ENCODE measurements at places on chromosomes 1 and 21.
A peak's percentile ranks its signal among the peaks of the same experiment; 100 is the strongest.

- DNase-seq, result no peak
- H3K27me3 ChIP-seq, result no peaks in the 10 kb centered on the region
- H3K4me3 ChIP-seq, result no peak overlapping the region
- H3K27ac ChIP-seq, result no peak overlapping the region
- no peaks in the 10 kb centered on the region for H3K36me3 ChIP-seq
These were observed 142.3 kb downstream of the TRIM33 start for GRCh38 chr1:114368560-114369255.

DNA sequence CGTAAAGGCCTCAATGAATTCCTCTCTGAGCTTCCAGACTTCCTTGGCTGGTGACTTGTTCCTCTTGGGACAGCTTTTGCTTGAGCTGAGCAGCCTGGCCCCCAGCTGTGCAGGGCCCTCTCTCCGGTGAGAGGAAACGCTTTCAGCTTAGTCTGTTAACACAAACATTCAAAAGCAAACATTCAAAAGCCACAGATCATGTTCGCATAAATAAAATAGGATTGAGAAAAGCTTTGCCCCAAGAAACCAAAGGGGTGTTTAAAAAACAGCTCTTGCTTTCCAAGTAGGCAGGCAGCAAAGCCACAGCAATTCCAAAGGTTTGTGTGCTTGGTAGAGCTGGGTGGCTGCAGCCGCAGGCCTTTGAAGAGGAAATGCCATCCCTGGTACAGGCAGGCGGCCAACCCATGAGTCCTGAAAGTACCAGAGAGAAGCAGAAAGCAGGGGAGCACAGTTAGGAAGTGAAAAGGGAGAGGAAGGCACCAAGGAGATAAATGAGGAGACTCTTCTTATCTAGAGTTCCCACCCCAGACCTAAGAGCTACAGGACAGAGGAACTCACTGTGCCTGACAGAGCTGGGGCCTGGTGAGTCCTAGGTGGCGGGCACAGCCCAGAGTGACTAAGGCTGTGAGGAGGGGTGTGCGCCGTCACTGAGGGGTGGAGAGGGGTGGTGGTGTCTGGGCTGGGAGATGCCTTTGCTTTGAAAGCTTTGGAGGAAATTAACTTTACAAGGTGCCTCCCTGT lies 48.4 kb downstream of the CCN1 start:
- no peaks in the 10 kb centered on the region for H3K27me3 ChIP-seq
- H3K36me3 ChIP-seq, result no peaks in the 10 kb centered on the region
- no peak overlapping the region for H3K4me3 ChIP-seq
- peak overlapping the region; percentile 68 for H3K27ac ChIP-seq

- no peak for DNase-seq
- no peaks in the 10 kb centered on the region for H3K36me3 ChIP-seq
- no peaks in the 10 kb centered on the region for H3K4me1 ChIP-seq
These were observed 18.4 kb downstream of the ATP1A4 start for GRCh38 chr1:160169553-160170399.

- no peak for DNase-seq
- no peak overlapping the region for H3K4me3 ChIP-seq
- peaks cover 9% of the 10 kb centered on the region for H3K36me3 ChIP-seq
- H3K4me1 ChIP-seq, result peaks cover 45% of the 10 kb centered on the region
- no peaks in the 10 kb centered on the region for H3K27me3 ChIP-seq
These were observed 10.9 kb upstream of the UBR4 start for GRCh38 chr1:19220991-19221390.

GRCh38 chr1:17914131-17914530 lies 159.0 kb downstream of the ACTL8 start:
- no peak overlapping the region for H3K27ac ChIP-seq
- H3K36me3 ChIP-seq, result no peaks in the 10 kb centered on the region
- H3K4me1 ChIP-seq, result no peaks in the 10 kb centered on the region
- no peak for DNase-seq
- no peak overlapping the region for H3K4me3 ChIP-seq

DNA sequence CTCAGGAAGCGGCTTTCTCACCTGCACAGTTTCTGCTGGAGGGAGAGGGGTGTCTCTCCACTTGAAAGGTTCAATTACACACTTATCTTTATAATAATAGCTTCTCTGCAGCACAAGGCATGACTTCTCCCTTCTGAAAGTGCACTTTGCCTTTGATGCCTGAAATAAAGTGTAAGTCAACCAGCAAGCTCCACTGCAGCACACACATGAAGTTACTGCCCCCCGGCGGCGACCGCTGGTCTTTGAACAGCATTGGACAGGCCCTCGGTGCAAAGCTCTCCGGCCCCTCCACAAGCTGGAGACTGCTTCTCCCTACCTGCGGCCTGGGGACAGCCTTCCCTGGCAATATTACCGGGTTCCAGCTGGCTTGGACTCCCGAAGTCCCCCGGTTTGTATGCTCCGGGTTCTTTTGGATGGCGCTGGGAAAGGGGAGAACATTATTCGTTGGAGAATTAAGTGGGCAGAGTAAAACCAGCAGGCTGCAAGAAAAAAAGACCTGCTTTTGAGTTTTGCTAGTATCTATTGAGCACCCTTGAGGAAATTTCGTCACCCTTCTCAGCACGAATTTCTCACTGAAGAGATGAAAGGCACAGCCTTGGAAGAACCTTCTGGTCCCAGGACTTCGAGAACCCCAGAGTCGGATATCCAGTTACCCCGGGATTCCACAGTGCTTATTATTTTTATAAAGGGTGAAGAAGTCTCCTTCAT lies 11.8 kb downstream of the RCAN1 start:
- H3K36me3 ChIP-seq, result no peaks in the 10 kb centered on the region
- no peak overlapping the region for H3K4me3 ChIP-seq
- no peaks in the 10 kb centered on the region for H3K4me1 ChIP-seq
- peak; percentile 87 for DNase-seq
- H3K27ac ChIP-seq, result no peak overlapping the region

DNA sequence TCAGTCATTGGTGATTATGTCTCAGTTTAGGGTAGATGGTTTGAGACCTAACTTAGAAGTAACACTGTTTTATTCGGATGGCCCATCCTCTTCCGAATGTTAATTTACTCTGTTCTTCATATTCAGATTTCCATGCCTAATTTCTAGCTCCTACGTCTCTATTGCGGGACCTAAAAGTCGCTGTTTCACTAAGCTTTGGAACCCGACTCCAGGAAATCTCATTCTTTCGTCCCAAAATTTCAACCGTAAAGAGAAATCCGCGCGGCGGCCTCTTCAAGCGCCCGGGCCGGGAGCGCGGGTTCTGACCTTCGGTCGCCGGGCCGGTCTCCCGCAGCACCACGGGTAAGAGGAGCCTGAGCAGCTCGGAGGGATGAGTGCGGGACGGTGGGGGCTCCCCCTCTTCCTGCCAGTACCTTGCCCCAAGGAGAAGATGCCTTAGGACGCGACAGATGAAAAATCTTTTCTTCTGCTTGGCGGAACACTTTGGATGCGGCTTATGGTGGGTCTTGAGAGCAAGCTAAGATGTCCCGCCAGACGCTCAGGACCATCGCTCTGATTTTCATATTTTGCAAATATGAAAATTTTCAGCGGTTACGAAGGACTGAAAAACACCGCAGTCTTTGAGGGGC lies 128.7 kb downstream of the PPIAL4G start:
- H3K4me1 ChIP-seq, result no peaks in the 10 kb centered on the region
- no peak overlapping the region for H3K27ac ChIP-seq
- no peaks in the 10 kb centered on the region for H3K36me3 ChIP-seq
- H3K27me3 ChIP-seq, result peaks cover 3% of the 10 kb centered on the region
- H3K4me3 ChIP-seq, result no peak overlapping the region

DNA sequence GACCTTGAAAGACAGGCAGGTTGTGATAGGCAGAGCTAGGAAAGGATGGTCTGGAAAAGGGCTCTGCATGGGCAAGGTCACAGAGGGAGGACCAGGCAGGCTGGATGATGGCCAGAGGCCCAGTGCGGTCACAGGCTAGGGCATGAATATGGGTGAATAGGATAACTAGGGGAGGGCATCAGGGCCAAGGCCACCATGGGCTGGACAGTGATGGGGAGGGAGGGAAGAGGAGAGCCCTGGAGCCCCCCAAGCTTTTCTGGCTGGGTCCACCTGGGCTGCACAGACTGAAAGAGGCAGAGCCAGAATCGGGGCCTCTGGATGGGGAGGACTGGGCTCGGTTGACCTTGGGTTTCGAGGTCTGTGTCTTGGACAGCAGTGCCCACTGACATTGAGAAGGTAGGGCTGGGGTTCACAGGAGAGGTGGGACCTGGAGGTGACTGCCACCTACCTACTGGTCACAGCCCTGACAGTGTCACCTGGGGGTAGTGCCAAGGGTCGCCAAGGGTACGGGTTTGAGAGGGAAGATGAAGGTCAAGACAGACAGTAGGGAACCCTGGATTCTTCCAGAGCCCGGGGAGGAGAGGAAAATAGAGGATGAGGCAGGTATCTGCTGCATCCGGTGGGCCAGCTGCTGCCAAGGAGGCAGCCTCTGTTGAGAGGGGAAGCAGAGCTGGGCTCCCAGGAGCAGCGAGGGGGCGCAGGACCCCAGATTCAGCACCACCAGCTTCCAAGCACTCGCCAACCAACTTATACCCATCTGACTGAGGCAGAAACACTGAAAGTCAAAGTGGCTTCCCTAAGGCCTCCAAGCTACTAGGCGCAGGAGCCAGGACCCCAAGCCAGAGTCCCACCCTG lies 6.1 kb upstream of the NPHP4 start:
- no peaks in the 10 kb centered on the region for H3K4me1 ChIP-seq
- H3K27me3 ChIP-seq, result peaks cover 25% of the 10 kb centered on the region
- no peak overlapping the region for H3K4me3 ChIP-seq
- no peaks in the 10 kb centered on the region for H3K36me3 ChIP-seq
- H3K27ac ChIP-seq, result no peak overlapping the region

- no peaks in the 10 kb centered on the region for H3K36me3 ChIP-seq
- DNase-seq, result no peak
These were observed 39.7 kb downstream of the DDX20 start for GRCh38 chr1:111795401-111795800.

- peak; percentile 39 for DNase-seq
- no peak overlapping the region for H3K4me3 ChIP-seq
- H3K36me3 ChIP-seq, result no peaks in the 10 kb centered on the region
- H3K27ac ChIP-seq, result no peak overlapping the region
- no peaks in the 10 kb centered on the region for H3K4me1 ChIP-seq
- H3K27me3 ChIP-seq, result no peaks in the 10 kb centered on the region
These were observed 302.6 kb upstream of the RRP15 start for GRCh38 chr1:217982331-217983050.

DNA sequence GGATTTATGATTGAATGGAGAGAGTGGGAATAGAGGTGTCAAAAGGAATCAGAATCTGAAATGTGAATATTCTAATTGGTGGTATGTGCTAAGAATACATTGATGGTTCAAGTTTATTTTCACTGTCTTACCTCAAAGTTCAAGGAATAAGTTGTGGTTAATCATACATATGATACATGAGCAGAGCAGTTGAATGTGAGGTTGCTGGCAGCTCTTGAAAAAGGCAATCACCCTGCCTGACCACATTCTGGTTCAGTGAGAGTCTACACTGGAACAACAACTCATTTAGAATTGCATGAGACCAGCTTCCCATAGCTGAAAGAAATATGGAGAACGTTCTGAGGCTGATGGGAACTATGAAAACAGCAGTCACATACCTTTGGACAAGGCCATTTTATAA lies 68.3 kb upstream of the ARHGAP29 start:
- no peak for DNase-seq
- H3K4me1 ChIP-seq, result peaks cover 5% of the 10 kb centered on the region
- no peak overlapping the region for H3K27ac ChIP-seq
- no peak overlapping the region for H3K4me3 ChIP-seq
- H3K36me3 ChIP-seq, result no peaks in the 10 kb centered on the region

- no peak overlapping the region for H3K27ac ChIP-seq
- no peak for DNase-seq
- no peak overlapping the region for H3K4me3 ChIP-seq
These were observed 51.1 kb upstream of the RGS21 start for GRCh38 chr1:192265516-192266173.

DNA sequence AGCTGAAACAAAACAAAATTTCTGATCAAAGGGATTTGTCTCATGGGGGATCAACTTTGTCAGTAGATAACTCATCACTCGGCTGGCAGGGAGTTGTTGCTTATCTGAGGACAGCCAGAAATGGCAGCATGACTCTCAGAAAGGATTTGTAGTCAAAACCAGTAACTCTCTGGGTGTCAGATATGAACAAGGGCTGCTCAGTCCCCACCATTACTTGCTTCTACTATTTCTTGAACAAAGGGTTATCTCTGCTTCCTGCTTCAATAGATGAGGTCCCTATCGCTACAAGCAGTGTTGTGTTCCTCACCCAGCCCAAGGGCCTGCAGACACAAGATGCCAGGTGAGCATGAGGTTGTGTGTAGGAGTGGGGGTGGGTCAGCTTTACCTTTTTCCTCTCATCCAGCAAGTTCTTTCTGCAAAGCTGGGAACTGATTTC lies 116.2 kb downstream of the PTBP2 start:
- H3K27me3 ChIP-seq, result no peaks in the 10 kb centered on the region
- no peaks in the 10 kb centered on the region for H3K4me1 ChIP-seq
- no peak for DNase-seq
- no peak overlapping the region for H3K4me3 ChIP-seq
- no peak overlapping the region for H3K27ac ChIP-seq

GRCh38 chr1:16338961-16339360 lies 13.3 kb downstream of the FBXO42 start:
- no peaks in the 10 kb centered on the region for H3K36me3 ChIP-seq
- no peaks in the 10 kb centered on the region for H3K27me3 ChIP-seq
- peaks cover 38% of the 10 kb centered on the region for H3K4me1 ChIP-seq
- DNase-seq, result no peak
- H3K27ac ChIP-seq, result no peak overlapping the region

GRCh38 chr1:161987303-161987702 lies 36.4 kb downstream of the OLFML2B start:
- no peak overlapping the region for H3K4me3 ChIP-seq
- H3K27ac ChIP-seq, result no peak overlapping the region
- H3K27me3 ChIP-seq, result no peaks in the 10 kb centered on the region
- H3K4me1 ChIP-seq, result no peaks in the 10 kb centered on the region

- H3K4me3 ChIP-seq, result no peak overlapping the region
- no peak overlapping the region for H3K27ac ChIP-seq
- no peaks in the 10 kb centered on the region for H3K36me3 ChIP-seq
- no peaks in the 10 kb centered on the region for H3K4me1 ChIP-seq
- no peak for DNase-seq
These were observed 21.0 kb downstream of the C1orf87 start for GRCh38 chr1:60052601-60053000.

DNA sequence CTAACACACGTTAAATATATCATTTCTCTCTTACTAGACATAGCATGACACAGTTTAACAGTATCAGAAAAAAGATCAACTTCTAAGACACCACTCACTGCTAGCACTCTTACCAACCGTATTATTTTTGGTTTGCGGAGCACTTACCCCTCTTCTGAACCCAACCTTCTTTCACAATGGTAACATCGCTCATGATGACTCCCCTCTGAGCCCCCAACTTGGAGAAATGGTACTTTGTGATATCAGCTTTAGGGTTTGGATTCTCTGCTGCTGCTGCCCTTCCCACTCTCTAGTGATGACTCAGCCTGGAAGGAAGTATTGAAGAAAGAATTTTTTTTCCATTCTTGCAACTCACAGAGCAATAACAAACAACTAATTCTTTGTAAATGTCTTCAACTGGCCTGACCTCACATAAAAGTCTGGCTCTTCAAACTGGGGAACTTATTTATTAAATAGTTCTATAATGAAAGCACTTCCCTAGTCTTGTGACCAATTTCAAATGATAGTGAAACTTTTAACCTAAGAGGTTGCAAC lies 7.0 kb downstream of the AKT3 start:
- no peaks in the 10 kb centered on the region for H3K27me3 ChIP-seq
- DNase-seq, result no peak
- H3K27ac ChIP-seq, result no peak overlapping the region
- no peak overlapping the region for H3K4me3 ChIP-seq
- no peaks in the 10 kb centered on the region for H3K4me1 ChIP-seq
- no peaks in the 10 kb centered on the region for H3K36me3 ChIP-seq

All from psoas muscle (tissue), 8 donors.